Naive thymus-derived CD8-positive, alpha-beta T cell (primary cell): ENCODE measurements at places on chromosomes 12 and 14.
A peak's percentile ranks its signal among the peaks of the same experiment; 100 is the strongest.

DNA sequence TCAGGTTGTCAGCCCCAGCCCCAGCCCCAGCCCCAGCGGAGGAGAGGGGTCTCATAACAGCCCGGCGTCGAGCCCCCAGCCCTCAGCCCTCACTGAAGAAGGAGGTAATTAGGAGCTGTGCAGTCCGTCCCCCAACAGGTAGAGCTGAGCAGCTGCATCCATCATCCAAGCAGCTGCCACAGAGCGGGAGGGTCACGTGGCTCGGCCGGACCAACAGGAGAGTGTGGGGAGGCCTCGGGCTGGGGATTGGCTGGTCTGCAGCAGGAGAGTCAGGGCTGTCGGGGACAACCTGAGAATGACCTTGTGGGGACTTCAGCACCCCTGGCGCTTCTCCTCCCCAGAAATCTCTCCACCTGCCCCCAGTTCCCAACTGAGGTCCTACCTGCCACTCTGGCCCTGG is 29.6 kb downstream of the SMUG1 start:
- DNase-seq: no peak

DNA sequence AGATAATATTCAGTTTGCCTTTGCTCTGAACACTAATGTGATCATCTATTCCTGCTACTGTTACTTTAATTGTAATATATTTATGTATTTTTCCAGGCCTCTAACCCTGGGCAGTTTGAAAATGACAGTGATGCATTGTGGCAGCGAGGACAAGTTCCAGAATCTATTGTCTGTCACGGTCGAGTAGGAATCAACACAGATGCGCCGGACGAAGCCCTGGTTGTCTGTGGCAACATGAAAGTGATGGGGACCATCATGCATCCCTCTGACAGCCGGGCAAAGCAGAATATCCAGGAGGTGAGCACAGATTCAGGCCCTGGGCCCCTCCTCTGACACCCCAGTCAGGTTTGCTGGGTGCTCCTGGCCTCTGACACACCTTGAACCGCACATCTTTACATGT is 78.5 kb downstream of the MYRFL start:
- no peak for DNase-seq

- no peak for DNase-seq
These were observed 52.0 kb downstream of the RASSF9 start for GRCh38 chr12:85784096-85784720.

DNA sequence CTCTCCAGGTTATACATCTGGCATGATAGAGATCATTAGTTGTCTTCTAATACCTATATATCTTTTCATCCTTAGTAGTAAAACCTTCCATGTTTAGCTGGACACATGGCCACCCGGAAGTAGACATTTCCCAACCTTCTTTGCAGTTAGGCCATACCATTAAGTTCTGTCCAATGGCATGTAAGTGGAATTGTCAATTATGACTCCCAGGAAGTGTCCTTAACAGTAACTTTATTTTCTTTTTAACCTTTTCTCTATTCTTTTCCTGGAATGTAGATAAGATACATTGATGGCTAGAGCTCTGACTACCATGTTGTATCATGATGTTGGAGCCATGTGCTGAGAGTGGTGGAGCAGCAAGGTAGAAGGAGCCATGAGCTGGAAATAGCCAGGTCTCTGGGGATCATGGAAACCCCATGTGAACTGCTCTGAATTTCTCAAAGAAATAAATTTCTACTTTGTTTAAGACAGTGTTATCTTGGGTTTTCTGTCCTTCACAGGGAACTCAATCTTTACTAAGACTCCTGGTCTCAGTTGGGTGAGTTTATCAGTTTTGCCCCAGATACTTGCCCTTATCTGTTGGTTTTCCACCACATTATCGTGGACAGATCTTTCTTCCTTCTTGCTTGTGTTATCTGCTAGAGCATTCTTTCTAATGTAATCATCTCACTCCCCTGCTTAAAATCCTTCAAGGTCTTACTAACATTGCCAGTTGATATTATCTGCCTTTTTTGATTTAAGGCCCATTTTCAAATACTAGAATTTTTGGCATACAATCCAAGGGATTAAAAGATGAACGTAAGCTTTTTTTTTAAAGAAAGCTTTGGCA is 5.1 kb upstream of the LTA4H start:
- DNase-seq: no peak

- no peak for DNase-seq
These were observed 11.8 kb downstream of the A2ML1 start for GRCh38 chr12:8834230-8834629.

GRCh38 chr12:88325076-88325815 is 183.1 kb downstream of the TMTC3 start:
- DNase-seq: no peak

- DNase-seq: no peak
These were observed 111.7 kb downstream of the KTN1 start for GRCh38 chr14:55691659-55692058.

DNA sequence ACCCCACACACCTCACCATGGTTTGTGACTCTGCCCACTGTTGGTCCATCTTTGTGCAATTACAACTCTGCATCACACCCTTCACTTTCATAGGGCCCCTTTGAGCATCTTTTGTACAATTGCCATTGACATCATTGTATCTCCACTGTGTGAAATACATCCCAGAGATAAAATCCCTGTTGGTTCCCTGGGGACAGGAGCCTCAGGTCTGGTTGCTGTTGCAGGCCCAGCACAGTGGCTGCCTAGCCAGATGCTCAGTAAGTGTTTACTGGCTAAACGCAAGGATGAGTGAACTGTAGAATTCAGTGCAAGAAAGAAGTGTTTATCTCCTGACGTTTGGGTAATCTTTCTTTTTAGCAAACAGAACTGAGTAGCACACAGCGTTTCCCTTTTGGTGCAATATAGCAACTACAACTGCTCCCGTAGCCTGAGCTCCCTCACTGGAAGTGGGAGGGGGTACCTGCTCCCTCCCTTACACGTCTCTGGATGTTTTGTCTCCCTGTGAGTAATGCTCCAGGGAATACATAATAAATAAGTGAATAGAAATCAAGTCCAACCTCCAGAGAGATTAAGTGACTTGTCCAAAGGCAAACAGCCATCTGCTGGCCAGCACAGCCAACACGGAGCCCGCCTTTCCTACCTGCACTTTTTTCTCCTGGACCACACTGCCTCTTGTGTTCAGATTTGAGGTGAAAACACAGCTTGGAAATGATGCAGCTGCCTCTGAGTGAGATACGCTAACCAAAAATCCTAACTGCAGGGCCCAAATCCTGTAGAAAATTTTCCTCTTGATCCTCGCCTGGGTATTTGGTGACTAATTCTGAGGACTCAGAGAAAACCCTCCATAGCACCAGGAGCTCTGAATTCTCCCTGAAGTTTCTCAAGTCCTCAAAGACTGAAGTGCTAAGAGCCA is 27.4 kb downstream of the GALNT16 start:
- no peak for DNase-seq

- no peak for DNase-seq
These were observed 159.1 kb downstream of the ADGRD1 start for GRCh38 chr12:131112700-131113290.

- DNase-seq: no peak
These were observed 21.5 kb upstream of the TC2N start for GRCh38 chr14:91888641-91889476.

- DNase-seq: no peak
These were observed 4.2 kb downstream of the GSTZ1 start for GRCh38 chr14:77324816-77325745.

- DNase-seq: no peak
These were observed 20.1 kb downstream of the TSPAN9 start for GRCh38 chr12:3097186-3097804.

- DNase-seq: no peak
These were observed 437.8 kb downstream of the NPAS3 start for GRCh38 chr14:33376510-33376909.

DNA sequence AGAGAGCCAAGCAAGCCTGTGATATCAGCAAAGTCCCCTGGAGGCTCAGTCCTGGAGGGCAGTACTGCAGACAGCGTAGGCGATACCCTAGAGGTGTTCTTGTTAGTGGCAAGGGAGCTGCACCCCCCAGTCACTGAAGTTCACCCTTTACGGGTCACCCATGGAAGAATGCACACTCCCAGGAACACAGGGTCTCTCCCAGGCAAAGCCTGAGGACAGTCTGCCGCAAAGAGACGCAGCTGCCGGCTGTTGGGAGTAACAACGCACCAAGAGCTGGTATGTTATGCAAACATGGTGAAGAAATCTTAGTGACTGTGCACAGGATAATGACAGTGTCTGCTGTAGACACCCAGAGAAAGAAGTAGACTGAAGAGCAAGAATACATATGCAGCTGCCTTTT is 43.5 kb upstream of the NOS1 start:
- DNase-seq: no peak

- no peak for DNase-seq
These were observed 148.0 kb upstream of the PWP1 start for GRCh38 chr12:107537464-107538119.

DNA sequence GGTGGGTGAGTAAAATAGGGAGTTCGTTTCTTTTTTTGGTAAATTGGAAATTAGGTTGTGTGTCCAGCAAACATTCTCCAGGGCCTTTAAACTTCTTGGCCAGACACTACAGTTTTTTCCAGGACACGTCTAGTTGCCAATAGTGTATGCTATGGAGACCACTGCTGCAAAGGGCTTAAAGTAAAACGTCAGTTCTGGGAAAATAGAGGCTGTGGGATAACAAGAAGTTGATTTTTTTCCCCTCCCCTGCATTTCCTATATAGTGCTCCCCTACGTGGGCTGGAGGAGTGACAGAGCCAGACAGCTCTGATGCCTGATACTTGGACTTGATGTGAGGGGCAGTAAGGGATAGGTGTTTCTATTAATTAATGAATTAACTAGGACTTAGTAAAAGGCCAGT is 2.4 kb downstream of the ACVR1B start:
- DNase-seq: no peak

- DNase-seq: no peak
These were observed 251.5 kb upstream of the LMO3 start for GRCh38 chr12:16857456-16857923.

- no peak for DNase-seq
These were observed 49.1 kb upstream of the NUAK1 start for GRCh38 chr12:106187842-106188241.

- DNase-seq: no peak
These were observed 229.6 kb upstream of the NAV3 start for GRCh38 chr12:77601069-77601468.

- no peak for DNase-seq
These were observed 47.7 kb upstream of the ERGIC2 start for GRCh38 chr12:29428633-29429032.

GRCh38 chr14:76644855-76645518 is 116.3 kb upstream of the VASH1 start:
- no peak for DNase-seq

- no peak for DNase-seq
These were observed 64.7 kb downstream of the CLMN start for GRCh38 chr14:95255013-95255412.

DNA sequence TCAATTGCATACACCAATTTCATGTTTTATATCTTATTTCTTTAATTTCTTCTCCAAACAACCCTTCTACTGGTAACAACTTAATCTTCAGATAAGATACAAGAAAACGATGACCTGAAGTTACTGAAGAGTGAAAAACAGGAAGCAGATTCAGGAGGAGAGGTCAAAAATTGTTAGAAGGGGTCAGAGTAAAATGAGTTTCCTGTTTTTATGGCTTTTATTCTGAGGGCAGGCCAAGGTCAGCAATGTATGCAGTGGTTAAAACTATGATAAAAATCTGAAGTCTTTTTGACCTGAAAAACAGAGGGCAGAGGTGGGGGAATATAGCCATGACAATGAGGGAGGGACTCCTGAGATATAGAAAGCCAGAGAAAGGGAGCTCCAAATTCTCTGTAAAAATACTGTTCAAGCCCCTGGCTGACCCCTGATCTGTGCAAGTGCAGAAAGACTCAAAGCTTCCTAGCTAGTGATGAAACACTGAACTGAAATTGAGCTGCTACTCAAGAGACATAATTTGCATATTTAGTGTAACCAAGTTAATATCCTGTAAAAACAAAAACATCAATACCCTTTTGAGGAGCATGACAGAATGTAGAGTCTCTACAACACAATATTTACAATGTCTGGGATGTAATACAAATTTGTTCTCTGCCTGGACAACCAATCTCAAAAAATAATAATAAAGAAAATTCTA is 514.3 kb upstream of the SEL1L start:
- DNase-seq: no peak

- no peak for DNase-seq
These were observed 148.2 kb downstream of the ADGRD1 start for GRCh38 chr12:131101703-131102492.

GRCh38 chr12:109110988-109111495 is 5.3 kb upstream of the ACACB start:
- DNase-seq: peak; percentile 53

DNA sequence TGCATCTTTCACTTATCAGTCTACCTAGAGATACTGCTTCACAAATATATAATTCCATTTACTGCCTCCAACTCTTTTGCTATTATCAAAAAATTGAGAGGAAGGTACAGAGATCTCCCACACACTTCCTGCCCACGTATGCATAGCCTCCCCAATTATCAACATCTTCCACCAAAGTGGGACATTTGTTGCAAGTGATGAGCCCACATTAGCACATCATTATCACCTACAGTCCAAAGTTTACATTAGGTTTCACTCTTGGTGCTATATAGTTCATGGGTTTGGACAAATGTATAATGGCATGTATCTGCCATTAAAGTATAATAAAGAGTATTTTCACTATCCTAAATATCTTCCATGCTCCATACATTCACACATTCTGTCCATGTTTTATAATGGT is 66.3 kb downstream of the SLC2A13 start:
- no peak for DNase-seq

DNA sequence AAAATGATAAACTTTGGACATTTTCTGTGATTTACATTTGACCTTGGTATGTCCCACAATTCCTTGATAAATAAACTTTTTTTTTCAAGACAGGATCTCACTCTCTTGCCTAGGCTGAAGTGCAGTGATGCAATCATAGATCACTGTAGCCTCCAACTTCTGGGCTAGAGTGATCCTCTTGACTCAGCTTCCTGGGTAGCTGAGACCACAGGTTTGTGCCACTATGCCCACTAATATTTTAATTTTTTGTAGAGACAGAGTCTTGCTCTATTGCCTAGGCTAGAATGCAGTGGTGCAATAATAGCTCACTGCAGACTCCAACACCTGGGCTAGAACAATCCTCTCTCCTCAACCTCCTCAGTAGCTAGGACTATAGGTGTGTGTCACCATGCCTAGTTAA is 79.1 kb upstream of the PTGDR start:
- DNase-seq: no peak

DNA sequence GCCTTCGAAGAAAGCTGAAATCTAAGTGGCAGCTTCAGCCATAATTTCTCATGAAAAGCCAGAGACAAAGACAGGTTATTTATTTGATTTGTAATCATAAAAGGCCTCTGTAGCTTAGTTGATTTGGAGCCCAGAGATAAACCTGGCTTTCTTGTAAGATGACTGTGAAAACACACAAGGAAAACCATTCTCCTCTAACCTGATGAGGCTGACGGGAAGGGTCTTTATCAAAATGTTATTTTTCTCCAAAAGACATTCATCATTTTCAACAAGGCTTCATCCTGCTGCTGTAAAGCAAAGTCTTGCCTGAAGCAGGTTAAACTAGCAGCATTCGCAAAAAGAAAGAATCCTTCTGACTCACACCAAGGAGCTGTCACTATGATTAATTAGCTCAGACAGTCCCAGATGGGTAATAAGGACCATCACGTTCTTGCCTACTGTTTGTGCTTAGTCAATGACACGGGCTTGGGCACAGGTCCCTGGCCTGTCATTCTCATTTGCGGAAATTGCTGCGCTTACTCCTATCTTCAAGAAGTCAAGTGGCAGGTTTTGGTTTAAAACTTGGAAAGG is 286.6 kb downstream of the C12orf75 start:
- DNase-seq: no peak

GRCh38 chr12:70487440-70487839 is 121.3 kb downstream of the KCNMB4 start:
- no peak for DNase-seq
